Dermis blood vessel endothelial cell (primary cell): ENCODE measurements at places on chromosomes 2 and 18. TPM values are rescaled to one million over a fixed set of nuclear protein-coding genes. Genes with fewer than 3 reads are reported as not detected.

GRCh38 chr2:101179982-101180381 lies 28.8 kb upstream of the TBC1D8 start:
- no peak for DNase-seq

Gene C1QL2
- not detected in 2 replicates for total RNA-seq

DNA sequence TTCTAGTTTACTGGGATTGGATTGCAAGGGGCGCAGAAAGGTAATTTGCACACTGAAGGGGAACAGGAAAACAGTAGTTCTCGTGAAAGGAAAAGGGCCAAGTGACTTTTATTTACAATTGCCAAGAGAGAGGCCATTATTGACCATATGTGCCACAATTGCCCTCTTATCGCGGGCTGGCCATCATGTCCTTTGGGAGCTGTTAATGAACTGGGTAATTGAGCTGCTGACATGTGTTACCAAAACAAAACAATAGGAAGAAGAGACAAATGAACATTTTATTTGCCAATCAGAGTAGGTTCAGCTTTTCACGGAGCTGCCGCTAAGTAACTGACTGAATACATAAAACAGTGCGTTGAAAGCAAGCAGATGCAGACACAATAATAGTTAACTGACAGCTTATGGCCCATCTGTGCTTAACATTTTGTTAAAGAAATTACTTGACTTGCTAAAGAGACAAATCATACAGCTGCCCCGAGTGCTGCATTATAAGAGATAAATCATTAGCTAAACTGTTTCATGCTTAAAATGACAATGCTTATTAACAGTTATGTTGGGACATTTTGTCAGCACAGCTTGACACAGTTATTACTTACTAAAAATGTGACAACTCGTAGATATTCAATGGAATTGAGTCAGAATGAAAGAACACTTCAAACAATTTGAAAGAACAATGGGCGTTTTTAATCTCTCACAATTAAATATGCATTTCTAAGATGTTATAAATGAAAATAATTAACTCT lies 57.5 kb downstream of the PAX3 start:
- no peak for DNase-seq

GRCh38 chr18:62372156-62372555 lies 47.0 kb downstream of the TNFRSF11A start:
- no peak for DNase-seq

DNA sequence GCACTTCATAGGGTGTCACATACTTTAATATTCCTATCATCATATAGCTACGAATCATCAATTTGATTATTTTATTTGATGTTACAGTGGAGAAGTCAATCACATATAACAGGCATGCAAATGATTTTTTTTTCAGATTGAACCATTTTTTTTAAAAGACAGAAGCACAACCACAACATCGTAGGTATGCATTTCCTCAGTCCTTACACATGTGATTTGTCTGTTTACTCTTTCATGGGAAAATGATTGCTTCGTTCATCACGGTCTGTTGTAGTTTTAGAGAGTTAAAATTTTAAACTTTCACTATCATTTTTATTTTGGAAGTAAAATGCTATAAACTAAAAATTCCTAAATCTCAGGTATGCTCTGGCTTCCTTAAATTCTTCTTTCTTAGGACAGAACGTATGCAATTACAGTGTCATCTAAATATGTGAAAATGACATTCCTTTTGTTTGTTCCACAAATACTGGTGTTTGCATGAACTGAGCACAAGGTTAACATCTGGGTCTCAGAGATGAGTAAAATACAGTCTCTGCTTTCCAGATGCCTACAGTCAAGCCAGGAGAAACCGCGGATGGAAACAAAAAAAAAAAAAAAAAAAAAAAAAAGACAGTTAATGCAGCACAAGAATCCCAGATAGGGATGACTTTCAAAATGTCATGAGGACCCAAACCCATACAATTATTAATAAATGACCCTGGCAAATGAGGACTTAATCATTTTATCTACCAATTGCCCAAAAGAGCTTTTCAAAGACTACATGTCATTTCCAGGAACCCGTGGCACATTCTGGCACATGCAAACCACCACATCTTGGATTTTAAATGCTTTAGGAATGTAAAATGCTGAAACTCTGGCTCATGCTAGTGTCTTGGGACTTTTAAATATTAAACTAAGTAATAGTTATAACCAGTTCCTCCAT lies 201.2 kb downstream of the LRP1B start:
- no peak for DNase-seq

DNA sequence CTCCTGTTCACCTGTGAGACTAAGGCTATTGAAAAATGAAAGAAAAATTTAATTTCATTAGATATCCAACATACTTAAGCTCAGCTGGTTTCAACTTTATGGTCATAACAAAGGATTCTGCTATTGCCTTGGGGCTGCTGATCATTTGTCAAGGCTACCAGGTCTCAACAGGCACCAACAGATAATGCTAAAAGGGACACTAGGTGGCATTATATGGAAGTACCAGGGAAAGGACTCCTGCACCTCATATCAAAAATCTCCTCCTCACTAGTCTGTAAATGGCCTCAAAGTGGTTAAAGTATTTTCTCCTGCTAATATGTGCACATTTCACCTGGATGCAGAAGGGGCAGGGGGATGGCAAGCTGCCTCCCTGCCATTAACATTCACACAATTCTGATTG lies 167.9 kb upstream of the REG3A start:
- no peak for DNase-seq

DNA sequence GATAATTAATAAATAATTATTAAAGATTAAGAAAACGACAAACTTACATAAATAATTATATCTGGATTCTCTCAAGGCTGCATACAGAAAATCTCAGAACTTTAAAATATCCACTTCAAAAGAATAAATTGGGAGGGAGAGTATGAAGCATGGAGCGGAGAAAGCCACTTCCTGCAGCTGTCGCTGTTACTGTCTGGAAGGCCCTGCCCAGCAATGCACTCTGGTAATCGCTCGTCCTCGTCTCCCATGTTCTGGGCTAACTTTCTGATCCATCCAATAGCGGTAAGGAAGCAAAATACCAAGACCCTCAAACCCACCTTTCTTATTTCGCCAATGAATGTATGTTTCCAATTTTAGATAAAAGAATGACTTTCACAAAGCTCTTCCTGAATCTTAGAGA lies 26.7 kb downstream of the CYRIA start:
- no peak for DNase-seq

DNA sequence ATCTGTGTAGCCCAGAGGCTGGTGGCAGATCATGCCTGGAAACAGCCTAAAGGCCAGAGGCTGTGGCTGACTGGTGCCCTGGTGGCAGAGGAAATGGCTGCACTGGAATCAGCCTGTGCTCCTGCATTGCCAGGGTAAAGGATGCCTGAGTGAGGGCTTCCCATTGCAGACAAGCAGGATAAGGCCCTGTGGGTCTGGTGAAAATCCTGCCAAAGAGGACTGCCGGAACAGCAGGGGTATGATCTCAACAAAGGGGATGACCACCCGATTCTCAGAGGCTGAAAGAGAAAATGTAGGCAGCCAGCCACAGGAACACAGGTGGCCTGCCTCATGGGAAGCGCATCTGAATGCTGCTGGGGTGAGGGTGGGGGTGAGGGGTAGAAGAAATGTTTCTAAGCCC lies 48.2 kb downstream of the FBXO48 start:
- no peak for DNase-seq

Gene HK2
- 3.1 and 7.6 TPM in 2 replicates for total RNA-seq

DNA sequence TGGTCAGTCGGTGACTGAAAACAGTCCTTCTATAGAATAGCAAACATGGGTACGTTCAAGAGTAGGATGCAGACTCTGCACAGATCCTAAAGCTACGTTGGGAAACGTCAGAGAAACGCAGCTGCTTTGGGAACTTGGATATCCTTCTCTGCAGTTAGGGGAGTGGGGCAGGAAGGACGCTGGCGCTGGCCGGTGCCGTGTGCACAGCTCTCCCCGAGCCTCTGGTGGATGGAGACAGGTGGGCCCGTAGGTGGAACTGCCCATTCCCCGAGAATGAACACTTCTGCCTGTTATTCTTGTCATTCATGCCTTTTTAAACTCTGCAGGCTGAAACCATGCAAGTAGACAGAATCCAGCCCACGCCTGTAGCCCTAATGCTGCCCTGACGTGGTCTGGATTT lies 91.7 kb upstream of the MBOAT2 start:
- DNase-seq = no peak

Gene AQP12A
- total RNA-seq = not detected in 2 replicates

Gene ZEB2
- 5.3 and 8.4 TPM in 2 replicates for total RNA-seq

- DNase-seq = no peak
These were observed 42.9 kb upstream of the SPHKAP start for GRCh38 chr2:228224410-228224809.

GRCh38 chr2:204437815-204438756 lies 107.2 kb upstream of the PARD3B start:
- DNase-seq = peak; percentile 21

DNA sequence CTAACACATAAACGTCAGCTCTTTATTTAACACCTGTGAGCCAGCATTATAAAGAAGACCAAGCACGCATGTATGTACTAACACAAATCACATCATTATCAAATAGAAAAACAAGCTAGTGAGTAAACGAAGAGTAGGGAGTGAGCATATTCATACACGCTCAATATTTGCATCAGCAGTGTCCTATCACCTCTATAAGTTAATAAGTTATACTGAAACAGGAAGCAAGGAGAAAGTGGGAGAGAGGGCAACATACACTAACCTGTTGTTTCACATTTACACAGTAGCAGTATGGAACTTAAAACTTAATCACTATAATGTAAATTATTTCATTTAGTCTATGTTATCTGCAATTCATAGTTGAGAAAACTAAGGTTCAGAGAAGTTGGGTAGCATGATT lies 321.5 kb upstream of the TANK start:
- DNase-seq = no peak

DNA sequence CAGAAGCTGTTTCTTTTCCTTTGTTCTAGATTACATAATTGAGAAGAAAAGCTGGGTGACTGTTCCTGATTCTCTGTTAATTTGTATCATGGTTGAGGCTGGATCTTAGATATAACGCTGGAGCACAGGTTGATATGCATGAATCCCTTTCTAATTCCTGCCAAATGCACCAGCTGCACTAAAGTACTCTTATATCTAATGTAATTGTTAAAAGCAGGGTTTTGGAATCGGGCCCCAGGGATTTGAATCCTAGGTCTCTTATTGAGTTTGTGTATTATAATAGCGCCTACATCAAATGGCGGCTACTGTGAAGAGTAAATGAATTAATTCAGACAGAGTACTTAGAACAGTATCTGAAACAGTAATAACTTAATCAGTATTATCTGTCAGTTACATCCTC lies 80.4 kb downstream of the MC4R start:
- DNase-seq = no peak

GRCh38 chr2:205484764-205485163 lies 197.5 kb upstream of the NRP2 start:
- DNase-seq = no peak

- DNase-seq = no peak
These were observed at the start of gene OR6B2 for GRCh38 chr2:240030379-240031094. TSS of gene OR6B2 (minus strand) at chr2:240030429. CDS start at chr2:240030429, 0 bp downstream.

- DNase-seq = no peak
These were observed 34.5 kb upstream of the TSPYL6 start for GRCh38 chr2:54290356-54291025.

Gene HRH4
- 0.19 TPM in 1 of 2 replicates, not detected in the other for total RNA-seq

Gene ALPP
- not detected in 2 replicates for total RNA-seq

DNA sequence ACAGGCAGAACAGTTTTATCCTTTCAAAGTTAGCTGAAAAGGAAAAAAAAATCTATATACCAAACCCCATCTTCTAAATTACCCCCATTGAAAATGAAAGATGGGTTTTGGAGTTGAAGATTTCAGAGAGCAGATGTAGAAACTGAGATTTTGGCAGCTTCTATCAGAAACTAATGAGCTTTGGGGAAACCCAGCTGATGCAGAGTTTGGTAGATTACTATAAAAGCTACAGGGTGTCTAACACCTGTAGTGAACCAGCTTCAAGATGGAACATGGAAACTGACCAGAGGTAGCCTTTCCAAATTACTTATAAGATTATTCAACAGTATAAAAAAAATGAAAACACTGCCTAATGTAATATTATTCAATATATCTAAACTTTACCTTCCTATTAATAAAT lies 583.1 kb downstream of the XIRP2 start:
- DNase-seq = no peak

GRCh38 chr2:20675701-20676352 lies 8.9 kb downstream of the GDF7 start:
- DNase-seq = no peak

- no peak for DNase-seq
These were observed 21.7 kb upstream of the LCLAT1 start for GRCh38 chr2:30425326-30425725.

Gene GALNT1
- total RNA-seq = 317 and 436 TPM in 2 replicates

- peak; percentile 29 for DNase-seq
These were observed 131.5 kb downstream of the ATP9B start for GRCh38 chr18:79200546-79201268.

Gene LRRTM4
- not detected in 2 replicates for total RNA-seq

Gene GPAT2
- total RNA-seq = 5.6 and 30.9 TPM in 2 replicates

GRCh38 chr2:66013456-66013855 lies 421.5 kb upstream of the MEIS1 start:
- DNase-seq = no peak

Gene CLIP4
- total RNA-seq = 9.5 and 12.3 TPM in 2 replicates

GRCh38 chr2:161415034-161415986 lies 787 bp upstream of the TBR1 start:
- DNase-seq = peak; percentile 23

GRCh38 chr2:229689307-229689839 lies 25.0 kb downstream of the DNER start:
- no peak for DNase-seq

Gene DHRS9
- 0.19 TPM in 1 of 2 replicates, not detected in the other for total RNA-seq

GRCh38 chr2:241769819-241770184 lies 6.8 kb upstream of the GAL3ST2 start:
- DNase-seq = no peak

DNA sequence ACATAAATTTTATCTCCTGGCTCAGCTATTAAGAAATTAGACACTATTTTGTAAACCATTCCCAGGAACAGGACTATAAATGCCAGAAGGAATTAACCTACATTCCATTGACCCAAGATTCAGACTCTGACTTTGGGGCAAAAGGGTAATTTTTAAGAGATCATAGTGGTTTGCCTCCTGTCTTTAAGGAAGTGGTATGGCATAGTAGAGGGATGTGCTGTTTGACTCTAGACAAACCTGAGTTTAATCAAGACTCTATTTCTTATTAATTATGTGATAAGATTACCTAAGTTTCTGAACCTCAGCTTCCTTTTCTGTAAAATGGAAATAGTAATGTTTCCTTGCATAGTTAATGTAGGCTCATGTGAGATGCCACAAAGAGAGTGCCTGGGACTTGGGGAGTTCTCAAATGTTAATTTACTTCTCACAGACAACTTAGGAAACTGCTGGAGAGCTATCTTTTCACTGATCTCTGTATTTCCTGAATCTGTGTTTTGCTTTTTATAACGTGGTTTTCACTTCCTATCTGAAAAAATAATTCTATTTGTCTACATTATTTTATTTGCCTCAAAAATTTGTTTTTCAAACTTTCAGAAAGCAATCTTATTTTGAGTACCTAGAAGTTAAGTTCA lies 11.9 kb upstream of the SLC40A1 start:
- DNase-seq = no peak

Gene GPR55
- total RNA-seq = not detected in 2 replicates

GRCh38 chr2:118525346-118525745 lies 322.1 kb downstream of the EN1 start:
- DNase-seq = no peak

- DNase-seq = no peak
These were observed 28.5 kb upstream of the LAMA1 start for GRCh38 chr18:7146067-7146466.

GRCh38 chr2:36413218-36413617 lies 57.6 kb downstream of the CRIM1 start:
- peak; percentile 81 for DNase-seq

- no peak for DNase-seq
These were observed 42.7 kb downstream of the SFXN5 start for GRCh38 chr2:73028841-73029240.

- DNase-seq = no peak
These were observed 48.5 kb downstream of the TMX3 start for GRCh38 chr18:68666381-68666780.

Gene GNAL
- 0.51 and 0.68 TPM in 2 replicates for total RNA-seq

Gene CIB4
- total RNA-seq = not detected in 2 replicates
